ENCODE measurements at places on chromosomes 16 and 17.

DNA sequence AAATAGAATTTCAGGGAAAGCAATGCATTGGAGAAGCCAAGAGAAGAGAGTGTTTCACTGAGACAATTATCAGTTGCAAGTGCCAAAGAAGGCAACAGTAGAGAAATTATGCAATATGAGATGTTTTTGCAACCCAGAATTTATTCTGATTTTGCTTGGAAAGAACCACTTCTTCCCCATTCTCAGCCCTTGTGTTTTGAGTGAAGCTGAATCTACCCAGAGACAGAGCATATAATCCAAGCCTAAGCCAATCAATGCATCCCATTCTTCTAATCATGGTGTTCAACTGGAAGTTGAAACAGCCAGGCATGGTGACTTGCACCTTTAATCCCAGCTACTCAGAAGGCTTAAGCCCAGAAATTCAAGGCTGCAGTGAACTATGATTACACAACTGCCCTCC is 6.9 kb upstream of the SCNN1G start:
- no peak for DNase-seq

GRCh38 chr16:50473356-50473945 is 74.7 kb upstream of the NKD1 start:
- no peak for DNase-seq

DNA sequence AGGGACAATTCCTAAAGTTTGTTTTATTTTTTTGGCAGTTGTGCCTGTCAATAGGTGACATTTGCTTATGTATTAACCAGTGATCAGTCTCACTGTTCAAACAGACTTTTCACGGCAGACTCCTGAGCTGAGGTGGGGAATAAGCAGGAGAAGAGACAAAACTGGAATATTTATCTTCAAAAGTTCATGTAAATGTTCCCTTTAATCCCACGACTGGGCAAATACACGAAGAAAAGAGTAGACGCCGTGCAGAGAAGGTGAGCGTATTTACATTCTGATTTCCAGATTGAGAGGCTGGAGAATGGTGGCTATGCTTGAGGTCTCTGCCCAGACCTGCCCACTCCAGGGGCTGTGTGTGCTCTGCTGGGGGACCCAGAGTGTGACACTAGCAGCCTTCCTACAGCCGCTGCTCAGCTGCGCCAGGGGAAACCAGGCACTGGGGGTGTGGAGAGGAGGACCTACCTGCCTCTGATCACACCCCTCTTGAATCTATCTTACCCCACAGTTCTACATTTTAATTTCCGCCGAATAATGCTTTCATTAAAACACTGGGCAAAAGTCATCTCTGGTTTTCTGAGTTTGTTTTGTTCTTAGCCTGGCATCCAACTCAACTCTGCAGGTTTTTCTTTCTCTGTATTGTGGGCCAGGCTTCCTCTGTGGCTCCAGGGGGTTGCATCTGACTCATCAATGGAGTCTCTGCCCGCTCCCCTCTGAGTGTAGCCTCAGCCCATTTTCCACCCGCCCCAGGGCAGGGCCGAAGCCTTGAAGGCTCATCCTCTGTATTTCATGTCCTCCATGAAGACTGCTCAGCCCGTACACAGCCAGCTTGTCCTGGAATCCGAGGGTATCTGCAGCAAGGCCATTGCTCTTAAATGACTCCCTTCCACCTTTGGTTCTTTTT is 237.1 kb downstream of the NTN1 start:
- DNase-seq, result no peak

- no peak for DNase-seq
These were observed 7.5 kb upstream of the KREMEN2 start for GRCh38 chr16:2956579-2956956.

DNA sequence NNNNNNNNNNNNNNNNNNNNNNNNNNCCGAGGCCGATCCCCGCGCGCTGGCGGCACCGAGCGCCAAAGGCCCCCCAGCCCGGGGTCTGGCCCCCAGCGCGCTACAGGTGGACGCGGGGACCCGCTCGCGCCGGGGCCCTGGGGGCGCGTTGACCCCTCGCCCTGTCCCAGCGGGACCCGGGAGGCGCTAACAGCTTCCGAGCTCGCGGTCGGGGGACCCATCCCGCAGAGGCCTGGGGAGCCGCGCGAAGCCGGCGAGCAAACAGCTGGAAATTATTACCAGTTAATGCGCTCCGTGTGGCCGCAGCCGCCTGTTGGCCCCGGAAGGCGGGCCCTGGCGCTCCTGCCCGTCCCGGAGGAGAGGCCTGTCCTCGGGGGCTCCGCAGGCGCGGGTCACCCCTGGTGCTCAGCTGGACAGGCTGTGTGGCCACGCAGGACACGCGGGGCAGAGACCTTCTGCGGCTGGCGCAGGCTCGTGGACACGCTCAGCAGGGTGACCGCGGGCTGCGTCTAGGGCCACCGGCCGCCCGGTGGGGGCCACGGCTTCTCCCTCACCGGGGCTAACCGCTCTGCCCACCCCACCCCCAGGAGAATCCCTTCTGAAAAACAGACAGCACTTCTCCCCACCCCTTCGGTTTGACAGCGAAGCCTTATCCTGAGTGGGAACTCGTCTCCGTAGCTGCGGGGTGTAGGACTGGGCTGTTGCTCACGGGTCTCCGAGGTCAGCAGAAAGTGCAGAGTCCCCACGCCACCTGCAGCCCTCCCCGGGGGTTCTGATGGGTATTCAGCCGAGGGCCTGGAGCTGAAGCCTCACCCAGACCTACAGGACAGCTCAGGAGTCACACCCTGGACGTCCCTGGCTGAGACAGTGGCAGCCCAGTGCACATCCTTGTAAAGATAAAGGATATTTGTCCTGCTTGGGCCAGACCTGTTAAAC is 138.7 kb upstream of the RPH3AL start:
- DNase-seq, result no peak

DNA sequence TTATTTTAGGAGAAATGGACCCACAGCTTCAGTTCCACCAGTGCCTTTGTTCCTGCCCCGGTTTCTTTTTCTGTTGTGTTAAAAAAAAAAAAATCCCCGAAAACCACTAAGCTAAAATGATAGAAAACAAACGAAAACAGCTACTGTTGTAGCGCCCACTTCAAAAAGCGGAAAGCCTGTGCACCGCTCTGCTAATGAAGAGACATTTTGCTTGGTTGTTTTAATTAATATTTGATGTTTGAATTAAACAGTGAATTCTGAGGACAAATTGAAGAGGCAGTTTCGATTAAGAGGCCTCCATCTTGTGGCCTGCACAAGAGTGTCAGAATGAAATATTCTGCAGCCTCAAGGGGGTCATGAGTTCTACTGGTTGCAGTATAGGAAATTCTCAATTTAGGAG is 186.7 kb downstream of the RPTOR start:
- DNase-seq, result no peak

DNA sequence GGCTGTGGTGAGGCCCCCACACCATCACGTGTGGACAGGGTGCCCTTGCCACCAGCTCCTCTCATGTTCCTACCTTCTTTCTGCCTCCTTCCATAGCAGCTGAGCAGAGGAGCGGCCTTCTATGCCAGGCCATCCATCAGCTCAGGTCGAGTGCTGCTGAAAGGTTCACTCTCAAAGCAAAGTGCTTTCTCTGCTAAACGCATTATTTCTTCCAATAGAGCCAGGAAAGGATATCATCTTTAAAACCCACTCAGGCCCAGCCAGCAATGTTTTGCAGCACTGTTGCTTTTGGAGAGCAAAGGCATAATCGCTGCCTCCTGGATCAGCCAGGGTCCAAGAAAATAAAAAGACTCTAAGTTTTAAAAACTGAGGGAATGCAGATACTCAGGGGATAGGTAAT is 54.9 kb upstream of the GPRC5B start:
- DNase-seq, result no peak

GRCh38 chr16:89071686-89072547 is 21.7 kb upstream of the ACSF3 start:
- no peak for DNase-seq

DNA sequence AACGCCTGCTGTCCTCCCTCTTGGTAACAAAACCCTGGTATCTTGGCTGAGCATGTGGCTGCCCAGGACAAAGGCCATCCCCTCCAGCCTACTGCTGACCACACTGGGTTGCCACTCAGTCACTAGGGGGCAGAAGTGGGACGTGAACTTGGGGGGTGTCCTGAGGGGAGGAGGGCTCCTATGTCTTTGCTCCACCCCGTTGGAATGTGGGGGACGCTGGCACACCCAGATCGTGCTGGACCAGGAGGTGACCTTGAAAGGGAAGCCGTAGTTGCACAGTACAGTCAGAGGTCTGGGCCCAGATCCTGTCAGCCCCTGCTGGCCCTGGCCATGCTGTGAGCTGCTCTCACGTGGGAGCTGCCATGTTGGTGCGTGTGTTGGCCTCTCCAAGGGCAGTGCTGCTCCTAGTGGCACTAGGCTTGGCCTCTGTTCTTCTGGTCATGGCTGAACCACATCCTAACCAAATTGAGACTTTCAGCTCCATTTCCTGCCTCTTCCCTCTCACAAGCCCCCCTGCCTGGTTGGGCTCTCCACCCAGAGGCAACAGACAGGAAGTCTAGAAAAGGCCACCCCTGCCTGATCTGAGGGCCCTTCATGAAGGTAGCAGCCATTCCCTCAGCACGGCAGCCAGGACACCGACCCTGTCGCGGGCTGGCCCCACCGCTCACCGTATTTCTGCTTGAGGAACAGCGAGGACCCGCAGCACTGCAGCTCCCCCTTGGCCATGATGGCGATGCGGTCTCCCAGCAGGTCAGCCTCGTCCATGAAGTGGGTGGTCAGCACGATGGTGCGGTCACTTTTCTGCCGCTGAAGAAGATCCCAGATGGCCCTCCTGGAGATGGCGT is 29.0 kb upstream of the RNPS1 start:
- DNase-seq, result no peak

DNA sequence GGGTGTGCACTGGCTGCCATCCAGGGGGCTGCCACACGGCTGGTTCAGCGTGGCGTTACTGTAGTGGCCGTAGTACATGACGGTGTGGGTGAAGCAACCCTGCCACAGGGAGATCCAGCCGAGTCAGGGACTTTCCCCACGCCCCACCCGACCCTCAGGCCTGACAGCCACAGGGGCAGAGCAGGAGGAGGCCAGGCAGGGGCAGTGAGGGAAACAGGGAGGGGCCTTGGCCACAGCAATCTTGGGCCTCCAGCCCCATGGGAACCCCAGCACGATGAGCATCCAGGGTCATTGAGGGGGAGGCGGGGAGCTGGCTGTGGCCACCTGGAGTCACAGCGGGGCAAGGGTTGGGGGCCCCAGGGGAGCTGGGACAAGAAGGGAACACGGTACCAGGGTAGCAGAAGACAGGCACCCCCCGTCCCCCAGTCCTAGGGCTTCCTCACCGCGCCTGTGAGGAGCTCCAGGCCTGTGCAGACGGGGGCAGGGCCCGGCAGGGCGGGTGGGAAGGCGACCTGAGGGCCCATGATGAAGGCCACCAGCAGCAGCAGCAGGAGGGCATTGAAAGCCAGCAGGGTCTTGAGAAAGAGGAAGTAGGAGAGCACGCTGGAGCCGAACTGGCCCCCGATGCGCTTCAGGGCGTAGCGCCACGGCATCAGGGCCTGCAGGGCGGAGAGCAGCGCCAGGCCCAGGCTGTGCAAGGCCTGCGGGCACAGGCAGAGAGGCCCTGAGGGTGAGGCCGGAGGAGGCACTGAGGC is 4.3 kb downstream of the TMC6 start:
- DNase-seq, result no peak

- no peak for DNase-seq
These were observed 30.7 kb upstream of the CDH5 start for GRCh38 chr16:66335704-66336329.

DNA sequence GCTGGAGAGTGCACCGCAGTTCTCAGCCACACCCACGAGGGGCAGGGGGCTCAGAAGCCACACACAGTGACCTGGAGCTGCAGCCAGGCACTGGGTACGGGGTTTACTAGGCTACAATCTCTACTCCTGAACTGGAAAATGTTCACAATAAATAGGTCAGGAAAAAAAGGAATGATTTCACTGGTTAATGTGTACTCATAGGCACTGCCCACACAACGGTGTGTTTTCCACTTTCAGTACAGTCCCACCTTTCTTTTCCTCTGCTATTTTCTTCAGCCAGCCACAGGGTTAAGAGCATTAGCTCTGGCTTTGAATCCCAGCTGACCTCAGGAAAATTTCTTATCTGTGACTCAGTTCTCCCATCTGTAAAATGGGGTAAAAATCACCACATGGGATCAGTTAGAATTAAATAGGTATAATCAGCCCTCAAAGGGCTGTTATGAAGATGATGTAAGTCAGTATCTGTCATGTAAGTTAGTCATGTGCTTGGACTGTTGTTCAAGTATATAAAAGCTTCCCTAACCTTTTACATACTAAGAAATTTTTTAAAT is 35.7 kb downstream of the ZCCHC14 start:
- no peak for DNase-seq

- no peak for DNase-seq
These were observed 9.8 kb upstream of the SLC6A2 start for GRCh38 chr16:55645986-55646385.

DNA sequence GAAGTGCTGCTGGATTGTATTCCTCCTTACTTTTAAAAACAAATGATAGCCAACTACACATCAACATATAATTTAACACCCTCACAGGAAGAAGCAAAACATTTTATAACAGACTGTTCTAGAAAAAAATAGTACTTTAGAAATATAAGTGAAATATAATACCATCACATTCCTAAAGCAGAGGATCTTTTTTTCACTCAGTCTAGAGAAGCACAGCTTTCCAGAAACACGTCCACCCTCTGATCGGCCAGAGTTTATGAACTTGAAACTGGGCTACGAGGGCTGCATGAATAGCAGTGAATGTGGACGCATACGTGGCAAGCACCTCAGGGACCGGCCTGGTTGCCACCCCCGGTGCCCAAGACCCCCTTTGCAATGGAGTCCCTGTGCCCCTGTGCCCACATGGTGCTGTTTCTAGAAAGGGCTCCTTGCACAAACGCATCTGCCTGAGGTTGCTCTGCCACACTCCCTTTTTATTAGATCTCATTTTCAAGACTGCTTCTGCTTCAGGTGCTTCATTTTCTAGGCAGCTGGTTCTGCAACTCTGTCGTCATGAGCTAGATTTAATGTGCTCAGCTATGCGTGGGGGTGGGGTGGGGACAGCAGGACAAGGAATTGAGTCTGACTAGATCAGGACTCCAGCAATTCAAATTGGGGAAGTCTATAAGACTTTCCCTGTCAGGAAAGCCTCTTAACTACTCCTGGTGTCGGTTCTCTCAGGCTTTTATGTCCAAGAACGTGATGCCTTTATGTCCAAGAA is 29.1 kb upstream of the ERN1 start:
- DNase-seq, result peak; percentile 85
